Activated naive CD4-positive, alpha-beta T cell treated with anti-CD3 and anti-CD28 coated beads for 36 hours (primary cell): ENCODE measurements at places on chromosomes 11 and 22. TPM values are rescaled to one million over a fixed set of nuclear protein-coding genes. Genes with fewer than 3 reads are reported as not detected.

POTEH gene
- not detected for total RNA-seq

- peak; percentile 89 for DNase-seq
These were observed 10.7 kb upstream of the CTSF start for GRCh38 chr11:66579017-66579606.

DNA sequence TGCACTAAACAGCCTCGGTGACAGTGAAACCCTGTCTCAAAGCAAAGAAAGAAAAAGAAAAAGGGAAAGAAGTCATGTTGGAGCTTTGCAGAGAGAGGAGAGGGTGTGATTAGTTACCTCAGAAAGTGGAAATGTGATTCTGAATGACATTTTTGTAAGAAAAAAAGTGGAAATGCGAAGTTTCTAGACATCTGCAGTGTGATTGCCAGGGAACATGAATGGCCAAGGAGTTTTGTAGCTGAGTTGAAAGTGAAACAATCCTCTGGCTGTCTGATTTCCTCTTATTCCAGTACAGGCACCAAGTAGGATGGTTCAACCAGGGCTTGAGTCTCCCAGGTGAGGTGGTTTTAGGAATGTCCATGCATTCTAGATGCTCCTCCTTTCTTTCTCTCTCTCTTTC is 17.8 kb upstream of the SYVN1 start:
- DNase-seq, result no peak

DNA sequence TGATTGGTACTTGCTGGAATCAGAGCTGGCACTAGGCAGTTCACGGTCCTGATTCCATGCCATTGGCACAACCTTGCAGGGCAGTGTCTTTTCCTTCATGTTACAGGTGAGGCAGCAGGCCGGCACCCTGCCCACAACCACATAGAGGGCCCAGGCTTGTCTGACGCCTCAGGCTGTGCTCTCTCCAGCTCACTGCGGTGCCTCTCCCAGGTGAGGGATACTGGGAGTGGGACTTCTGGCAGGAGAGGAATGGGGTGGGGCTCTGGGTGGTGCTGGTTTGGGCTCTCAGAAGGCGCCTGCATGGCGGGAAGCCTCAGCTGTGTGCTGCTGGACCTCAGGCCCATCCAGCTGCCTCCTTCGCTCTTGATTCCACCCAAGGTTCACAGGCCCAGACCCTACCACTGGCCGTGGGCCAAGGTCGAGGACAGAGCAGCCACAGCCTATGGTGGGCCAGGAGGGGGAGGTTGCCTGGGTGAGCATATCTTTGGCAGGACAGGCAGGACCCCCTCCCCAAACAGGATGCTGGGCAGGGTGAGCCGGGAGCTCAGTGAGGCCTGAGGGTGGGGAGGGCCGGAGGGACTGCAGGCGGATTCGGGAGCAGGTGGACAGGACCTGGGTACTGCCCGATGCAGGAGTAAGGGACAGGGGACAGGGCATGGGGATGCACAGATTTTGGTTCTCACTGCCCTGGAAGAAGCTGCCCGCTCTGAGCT is 7.0 kb upstream of the MPPED1 start:
- no peak for DNase-seq

EMID1 gene
- total RNA-seq, result not detected

DNA sequence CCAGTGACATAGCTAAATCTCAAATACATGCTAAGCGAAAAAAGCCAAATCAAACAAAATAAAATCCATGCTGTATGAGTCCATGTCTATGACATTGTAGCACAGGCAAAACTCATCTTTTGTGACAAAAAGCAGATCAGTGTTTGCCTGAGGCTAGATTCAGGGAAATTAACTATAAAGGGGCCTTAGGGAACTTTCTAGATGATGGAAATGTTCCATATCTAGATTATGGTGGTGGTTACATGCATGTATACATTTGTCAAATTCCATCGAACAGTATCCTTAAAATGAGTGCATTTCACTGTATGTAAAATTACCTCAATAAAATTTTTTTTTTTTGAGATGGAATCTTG is 14.9 kb downstream of the CD5 start:
- DNase-seq, result no peak

OR52B2 gene
- total RNA-seq, result not detected

DNA sequence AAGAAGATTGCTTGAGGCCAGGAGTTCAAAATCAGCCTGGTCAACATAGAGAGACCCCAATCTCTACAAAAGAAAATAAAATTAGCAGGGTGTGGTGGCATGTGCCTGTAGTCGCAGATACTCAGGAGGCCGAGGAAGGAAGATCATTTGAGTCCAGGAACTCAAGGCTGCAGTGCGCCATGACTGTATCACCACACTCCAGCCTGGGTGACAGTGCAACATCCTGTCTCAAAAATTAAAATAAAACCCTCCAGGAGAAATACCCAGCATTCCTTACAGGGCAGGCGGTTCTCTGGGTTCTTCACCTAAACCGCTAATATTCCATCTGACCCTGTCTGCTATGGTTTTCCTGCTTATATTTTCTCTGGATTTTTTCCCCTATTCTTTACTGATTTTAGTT is 13.5 kb downstream of the TCF20 start:
- no peak for DNase-seq

- DNase-seq, result no peak
These were observed 426.4 kb downstream of the INSC start for GRCh38 chr11:15541079-15541478.

GRCh38 chr22:24894220-24894975 is 52.1 kb downstream of the LHFPL7 start:
- no peak for DNase-seq

DNA sequence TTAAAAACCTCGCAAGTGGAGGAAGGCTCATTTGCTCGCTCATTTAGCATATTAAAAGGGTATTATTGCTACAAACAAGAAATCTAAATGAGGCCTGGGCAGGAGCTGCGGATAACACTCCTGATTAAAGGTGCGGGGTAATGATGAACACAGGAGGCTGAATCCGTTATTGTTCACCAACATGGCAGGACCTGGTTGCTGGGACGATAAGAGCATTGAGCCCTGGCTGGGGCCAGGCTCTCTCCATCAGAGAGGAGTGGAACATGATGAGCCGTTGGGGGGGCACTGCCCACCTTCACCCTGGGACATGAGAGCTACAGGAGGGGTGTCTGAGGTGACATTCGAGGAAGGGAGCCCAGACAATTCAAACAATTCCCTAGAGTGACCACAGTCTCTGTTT is 211.7 kb downstream of the NXPE2 start:
- DNase-seq, result no peak

OR8D4 gene
- total RNA-seq, result not detected

DNA sequence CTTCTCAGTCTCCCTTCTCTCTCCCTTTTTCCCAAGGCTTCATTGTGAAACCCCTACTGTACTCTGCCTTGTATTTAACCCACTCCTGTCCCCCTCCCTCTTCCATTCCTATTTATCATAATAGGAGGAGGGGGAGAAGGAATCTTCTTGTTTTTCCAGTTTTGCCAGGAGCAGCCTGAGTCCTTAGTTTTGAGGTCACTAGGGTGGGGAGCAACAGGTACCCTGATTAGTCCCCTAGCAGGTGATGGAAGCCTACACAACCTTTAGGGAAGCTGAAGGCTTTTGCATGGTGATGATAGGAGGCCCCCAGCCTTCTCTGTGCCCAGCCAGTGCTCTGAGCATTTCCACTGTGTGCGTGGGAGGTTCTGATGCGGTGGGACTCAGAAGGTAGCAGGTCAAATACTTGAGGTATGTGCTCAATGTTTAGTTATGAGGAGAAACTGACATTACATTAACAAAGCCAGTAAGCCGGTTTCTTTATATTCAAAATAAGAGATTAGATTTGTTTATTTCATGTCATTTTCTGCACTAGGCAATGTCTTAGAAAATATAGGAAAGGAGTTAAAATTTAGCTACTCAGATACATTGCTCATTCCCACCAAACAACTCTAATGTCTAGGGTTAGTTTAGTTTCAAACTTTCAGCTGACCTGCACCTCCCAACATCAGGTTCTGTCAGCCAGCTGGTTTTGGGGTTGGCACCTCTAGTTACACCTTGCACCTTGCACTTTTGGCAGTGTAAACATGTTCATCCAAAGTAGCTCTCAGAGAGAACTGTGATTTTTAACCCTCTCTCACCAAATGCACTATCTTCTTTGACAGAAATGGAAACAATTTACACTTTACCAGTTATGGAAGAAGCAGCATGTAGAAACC is 26.0 kb downstream of the PARVA start:
- no peak for DNase-seq

DNA sequence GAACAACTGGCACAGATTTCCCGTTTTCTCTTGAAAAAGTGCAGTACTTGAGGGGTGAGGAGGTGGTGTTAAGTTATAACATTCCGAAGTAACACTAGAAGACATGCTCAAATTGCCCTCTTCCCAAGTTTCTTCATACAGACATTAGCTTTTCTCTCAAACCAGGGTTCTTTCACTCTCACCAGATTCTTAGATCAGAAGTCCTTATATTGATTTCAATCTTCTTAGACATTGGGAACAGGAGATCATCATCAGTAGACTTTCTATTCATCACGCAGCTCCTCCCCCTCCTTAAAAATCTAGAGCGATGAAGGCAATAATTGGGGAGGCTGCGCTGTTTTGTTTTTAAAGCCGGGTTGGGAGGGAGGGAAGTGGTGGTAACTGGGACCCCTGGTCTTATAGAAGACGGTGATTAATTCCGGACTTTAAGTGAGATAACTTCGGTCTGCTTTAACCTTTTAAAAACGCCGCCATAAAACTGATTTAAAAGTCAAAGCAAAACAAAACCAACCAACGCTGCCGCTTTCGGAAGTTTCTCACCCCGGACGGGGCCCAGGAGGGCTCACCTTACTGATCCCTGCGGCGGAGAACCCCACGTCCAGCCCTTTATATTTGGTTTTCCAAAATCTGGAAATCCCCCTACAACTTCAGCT is 665 bp downstream of the USP28 start:
- no peak for DNase-seq

- no peak for DNase-seq
These were observed 379.2 kb downstream of the SOX6 start for GRCh38 chr11:15977116-15977515.

SLC25A18 gene
- total RNA-seq, result not detected

DNA sequence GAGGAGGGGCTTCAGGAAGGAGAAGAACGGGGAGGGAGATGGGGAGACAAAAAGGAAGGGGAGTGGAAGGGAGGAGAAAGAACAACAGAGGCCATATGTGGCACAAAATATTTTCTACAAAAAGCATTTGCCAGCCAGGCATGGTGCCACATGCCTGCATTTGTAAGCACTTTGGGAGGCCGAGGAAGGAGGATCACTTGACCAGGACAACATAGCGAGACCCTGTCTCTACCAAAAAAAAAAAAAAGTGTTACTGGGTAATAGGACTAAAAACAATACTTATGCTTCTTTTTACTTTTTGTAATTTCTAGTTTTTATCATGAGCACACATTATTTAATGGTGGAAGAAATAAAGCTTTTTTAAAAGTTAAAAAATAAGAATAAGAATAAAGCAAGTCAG is 5.3 kb downstream of the FAM168A start:
- DNase-seq, result no peak

DMC1 gene
- total RNA-seq, result 16.3 TPM

DNA sequence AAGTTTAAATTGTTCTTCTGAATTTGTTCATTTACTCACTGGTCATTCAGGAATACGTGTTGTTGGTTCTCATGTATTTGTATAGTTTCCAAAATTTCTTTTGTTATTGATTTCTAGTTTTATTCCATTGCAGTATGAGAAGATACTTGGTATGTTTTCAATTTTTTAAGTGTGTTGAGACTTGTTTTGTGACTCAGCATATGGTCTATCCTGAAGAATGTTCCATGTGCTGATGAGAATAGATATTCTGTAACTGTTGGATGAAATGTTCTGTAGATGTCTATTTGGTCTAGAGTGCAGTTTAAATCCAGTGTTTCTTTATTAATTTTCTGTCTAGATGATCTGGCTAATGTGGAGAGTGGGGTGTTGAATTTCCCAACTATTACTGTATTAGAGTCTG is 23.5 kb downstream of the CFAP300 start:
- no peak for DNase-seq

GRCh38 chr11:35971841-35972422 is 28.1 kb downstream of the LDLRAD3 start:
- no peak for DNase-seq

DNA sequence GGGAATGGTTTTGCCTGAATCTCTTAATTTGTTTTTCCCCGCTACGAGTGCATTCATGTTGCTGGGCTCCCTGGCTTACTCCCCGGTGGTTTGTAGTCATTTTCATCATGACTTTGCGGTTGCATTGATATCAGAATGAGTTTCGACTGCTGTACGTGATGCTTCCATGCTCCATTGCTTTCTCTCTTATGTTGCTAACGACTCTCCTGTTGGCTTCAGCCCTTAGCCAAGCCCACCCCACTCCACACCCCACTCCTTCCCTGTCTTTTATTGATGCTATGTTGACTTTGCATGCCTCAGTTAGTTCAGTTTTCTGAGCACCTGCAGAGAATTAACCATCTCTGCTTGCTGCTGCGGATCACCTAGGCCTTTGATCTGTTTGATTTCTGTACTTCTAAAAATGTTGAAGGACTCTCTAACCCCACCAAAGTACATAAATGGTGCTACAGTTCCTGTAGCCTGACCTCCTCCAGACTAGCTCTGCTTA is 65.3 kb downstream of the ARFGAP2 start:
- DNase-seq, result no peak

GRCh38 chr22:20532256-20532993 is 25.0 kb downstream of the MED15 start:
- DNase-seq, result no peak

DNA sequence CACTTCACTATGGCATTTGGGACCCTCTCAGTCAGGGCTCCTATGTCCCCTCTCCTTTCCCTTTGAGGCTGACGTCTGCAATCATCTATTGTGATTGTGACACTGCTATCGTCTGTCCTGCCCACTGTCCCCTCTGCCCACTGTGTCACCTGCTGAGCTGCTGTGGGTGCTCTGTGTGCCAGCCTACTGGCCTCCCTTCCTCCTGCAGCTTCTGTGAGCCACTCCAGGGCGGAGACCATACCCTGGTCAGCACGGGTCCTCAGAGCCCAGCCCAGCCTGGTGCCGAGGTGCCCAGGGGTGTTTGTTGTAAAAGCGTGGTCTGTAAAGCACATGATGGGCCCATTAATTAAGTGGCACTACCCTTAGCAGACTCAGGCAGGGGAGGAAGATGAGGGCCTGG is 29.4 kb downstream of the MPPED1 start:
- no peak for DNase-seq

DNA sequence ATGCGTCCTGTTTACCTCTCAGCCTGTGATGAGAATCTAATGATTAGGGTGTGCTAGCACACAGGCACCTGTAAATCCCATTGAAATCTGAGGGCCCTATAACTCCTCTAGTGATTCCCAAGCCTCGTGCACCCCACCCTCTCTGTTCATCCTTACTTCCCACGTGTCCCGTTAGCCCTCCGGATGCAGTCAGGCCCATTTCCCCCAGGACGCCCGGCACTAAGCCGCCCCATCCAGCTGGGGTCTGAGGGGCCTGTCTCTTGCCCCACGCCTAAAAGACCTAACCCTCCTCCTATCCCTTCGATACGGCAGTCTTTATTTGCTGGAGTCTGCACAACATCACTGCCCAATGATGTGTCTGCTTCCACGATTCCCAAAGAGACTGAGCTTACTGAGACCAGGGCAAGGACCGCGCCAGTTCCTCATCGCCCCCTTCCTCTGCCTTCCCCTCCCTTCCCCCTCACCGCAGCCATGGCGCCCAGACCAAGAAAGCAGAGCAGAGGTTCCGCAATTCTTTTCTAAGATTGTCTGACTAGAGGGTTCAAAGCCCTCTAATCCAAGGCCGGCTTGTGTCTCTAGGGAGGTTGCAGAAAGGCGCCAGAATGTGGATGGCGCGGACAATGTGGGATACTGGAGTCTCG is 1.1 kb upstream of the FADS2 start:
- peak; percentile 12 for DNase-seq

YAP1 gene
- total RNA-seq, result 1.1 TPM
